Osteoblast (primary cell): ENCODE measurements at places on chromosomes 3 and 15. TPM values are rescaled to one million over a fixed set of nuclear protein-coding genes. Genes with fewer than 3 reads are reported as not detected.

DNA sequence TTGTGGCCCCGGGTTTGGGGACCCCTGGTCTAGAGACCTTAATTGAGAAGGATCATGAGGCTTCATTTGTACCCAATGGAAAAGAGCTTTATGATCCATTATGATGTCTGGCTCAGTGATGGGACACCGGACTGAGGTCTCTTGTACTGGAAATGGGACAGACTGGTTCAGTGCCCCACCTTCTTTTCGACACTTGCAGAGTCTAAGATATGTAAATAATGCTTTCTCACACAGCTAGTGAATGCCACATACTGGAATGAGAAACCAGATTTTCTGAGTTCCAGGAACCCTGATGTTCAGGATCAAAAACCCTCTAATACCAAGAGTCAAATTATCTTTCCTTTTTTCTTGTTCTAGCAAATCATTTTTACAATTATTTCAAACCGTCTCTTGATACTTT is 116.3 kb upstream of the ARPP21 start:
- DNase-seq, result no peak

GRCh38 chr3:19970327-19970726 is 23.4 kb downstream of the RAB5A start:
- DNase-seq, result no peak

GRCh38 chr15:41968701-41969100 is 3.7 kb downstream of the EHD4 start:
- no peak for DNase-seq

DNA sequence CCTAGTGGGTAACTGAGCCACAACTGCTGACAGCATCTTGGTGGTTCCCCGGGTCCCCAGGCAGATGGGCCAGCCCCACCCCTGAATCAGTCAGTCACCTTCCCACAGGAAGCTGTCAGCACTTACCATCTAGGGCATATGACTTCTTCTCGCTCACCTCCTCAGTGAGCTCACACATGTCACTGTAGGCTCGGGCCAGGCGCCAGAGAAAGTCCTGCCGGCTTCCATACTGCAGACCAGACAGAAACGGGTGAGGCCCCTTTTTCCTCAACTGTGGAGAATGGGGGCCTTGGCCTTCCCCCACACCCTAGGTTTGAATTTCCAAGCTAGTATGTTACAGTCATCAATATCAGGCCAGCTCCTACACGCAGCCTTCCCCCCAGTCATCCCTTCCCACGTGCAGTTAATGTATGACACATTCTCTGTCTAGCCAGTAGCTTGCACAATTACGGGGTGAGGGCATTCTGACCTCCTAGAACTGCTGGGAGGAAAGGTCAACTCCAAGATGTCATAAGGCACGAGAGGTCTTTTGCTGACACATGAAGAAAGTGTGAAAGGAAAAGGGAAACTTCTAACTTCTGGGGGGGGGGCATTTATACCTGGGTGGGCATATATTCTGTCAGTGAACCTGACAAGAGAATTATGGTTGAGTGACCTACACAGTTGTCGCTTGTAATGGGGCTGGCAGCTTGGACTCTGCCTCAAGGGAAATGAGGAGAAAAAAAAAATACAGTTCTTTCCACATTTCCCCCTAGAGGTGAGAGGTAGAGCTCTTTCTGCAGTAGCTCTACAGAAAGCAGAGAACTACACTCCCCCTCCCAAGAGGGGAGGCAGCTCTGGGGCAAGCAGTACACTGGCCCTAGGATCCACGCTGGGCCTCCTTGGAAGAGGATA is 10.9 kb downstream of the RMDN3 start:
- peak; percentile 85 for DNase-seq

The ARGFX gene
- not detected in 2 replicates for total RNA-seq

- no peak for DNase-seq
Observed at GRCh38 chr15:25879438-25879837, 16.3 kb upstream of the ATP10A start.

DNA sequence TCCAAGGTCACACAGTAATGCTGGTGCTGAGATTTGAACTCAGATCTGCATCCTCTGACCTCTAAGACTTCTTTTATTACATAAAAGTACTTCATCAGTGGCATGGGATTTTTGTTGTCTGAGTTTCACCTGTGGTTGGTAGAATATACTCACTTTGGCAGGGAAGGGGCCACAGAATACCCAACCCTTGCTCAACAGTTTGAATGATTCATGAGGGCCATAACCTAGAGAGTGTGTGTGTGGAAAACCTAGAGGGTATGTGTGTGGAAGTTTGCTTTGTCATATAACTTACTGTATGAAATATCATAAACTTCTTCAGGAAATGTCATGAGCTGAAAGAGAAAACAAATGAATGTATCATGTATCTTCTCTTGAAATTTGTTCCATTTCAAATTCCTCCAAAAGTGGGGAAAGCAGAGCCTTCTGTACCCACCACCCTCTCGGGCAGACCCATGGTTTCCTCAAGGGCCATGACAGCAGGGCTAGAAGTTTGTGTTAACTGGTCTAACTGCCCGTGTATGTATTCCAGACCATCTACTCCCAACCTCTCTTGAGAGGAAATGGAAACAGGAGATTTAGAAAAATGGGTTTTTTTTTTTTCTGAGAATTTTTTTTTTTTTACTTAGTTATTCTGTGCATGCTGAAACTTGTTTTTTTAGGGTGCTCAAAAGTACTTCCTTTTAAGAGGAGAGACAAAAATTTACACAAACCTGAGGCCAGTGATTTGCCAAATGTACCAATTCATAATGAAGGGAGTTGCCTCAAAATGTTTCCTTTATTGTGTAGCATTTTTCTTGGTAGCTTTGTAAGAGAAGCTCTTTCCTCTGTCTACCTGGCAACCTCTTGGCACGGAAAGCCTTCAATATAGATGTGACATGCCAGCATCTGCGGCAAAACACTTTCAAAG is 127.0 kb downstream of the TPRG1 start:
- peak; percentile 21 for DNase-seq

GRCh38 chr15:69978603-69979002 is 119.1 kb downstream of the TLE3 start:
- no peak for DNase-seq

- DNase-seq, result peak; percentile 71
Observed at GRCh38 chr3:58234516-58234931, 3.1 kb upstream of the ABHD6 start.

DNA sequence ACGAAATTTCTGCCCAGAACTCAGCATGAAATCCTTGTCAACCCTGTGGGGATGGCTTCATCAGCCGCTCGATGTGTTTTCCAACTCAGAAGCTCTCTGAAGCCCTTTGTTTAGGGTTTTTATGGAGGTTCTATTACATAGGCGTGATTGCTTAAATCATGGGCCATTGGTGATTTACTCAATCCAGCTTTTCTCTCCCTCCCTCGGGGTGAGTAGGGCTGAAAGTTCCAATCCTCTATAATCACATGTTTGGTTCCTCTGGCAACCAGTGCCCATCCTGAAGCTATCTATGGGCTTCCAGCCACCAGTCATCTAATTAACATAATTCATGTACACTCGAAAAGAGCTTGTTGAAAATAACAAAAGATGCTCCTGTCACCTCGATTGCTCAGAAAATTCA is 51.6 kb downstream of the GATM start:
- DNase-seq, result no peak

- DNase-seq, result no peak
Observed at GRCh38 chr15:33370623-33371020, 59.9 kb downstream of the RYR3 start.

GRCh38 chr3:126923423-126923822 is 59.5 kb upstream of the PLXNA1 start:
- no peak for DNase-seq

The U2SURP gene
- total RNA-seq, result 85.0 and 85.5 TPM in 2 replicates

The DNASE1L3 gene
- not detected in 2 replicates for total RNA-seq

The GRAMD1C gene
- total RNA-seq, result 1.2 and 2.2 TPM in 2 replicates

DNA sequence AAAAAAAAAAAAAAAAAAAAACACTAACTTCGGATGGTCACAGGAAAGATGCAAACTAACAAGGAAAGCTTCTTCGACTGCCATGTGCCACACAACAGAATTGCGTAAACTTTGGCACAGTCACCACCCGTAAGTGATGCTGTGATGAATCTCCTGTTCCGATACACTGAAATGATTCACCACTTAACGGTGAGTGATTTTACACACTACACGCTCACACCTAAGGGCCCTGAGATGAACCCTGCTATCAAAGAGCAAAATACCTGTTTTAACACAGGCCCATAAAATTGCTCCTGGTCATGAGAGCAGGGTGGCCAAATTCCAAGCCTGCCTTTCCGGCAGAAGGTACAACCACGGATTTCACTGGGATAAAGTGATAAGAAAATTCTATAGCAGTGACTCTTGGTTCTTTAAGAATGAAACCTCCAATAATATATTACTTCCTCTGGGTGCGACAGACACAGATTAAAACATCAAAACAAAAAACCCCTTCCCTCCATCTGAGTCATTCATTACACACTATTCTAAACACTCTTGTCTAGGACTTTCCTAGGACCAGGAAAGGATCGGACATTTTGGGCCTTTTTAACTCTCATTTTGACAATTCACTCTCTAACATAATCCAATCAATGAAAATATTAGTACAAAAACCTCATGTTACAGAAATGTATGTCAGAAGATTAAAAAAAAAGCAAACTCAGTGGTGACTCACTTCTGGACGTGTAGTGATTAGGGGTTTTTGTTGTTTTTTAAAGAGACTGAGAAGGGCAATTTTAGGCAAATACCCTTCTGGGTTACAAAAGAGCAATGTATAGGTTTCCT is 28.3 kb downstream of the LRIG1 start:
- no peak for DNase-seq

DNA sequence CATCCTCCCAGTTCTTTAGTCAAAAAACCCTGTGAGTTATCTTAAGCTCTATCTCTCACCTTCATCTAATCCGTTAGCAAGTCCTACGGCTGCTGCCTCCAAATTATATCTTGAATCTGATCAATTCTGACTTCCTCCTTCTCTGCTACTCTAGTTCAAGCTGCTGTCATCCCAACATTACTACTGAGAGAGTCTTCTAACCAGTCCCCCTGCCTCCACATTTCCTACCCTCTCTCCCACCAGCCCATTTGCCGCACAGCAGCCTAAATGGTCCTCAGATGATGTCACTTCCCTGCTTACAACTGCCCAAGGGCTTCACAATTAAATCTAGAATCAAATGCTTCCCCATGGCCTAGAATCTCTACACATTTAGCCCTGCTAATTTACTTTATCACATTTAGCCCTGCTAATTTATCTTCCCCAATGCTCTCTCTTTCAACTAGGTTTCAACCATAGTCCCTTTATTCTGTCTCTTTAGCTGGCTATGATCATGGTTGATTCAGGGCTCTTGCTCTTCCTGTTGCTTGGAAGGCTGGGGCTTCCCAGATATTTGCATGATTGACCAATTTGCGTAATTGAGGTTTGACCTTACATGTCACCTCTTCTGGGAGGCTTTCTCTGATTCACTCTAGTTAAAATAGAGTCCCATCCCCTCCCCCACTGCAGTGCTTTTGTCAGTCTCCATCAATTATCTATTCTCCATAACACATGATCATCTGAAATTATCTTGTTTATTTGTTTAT is 11.0 kb upstream of the ARL14 start:
- no peak for DNase-seq

- DNase-seq, result no peak
Observed at GRCh38 chr3:154151969-154152368, 30.8 kb downstream of the ARHGEF26 start.

The DNAH12 gene
- under 0.01 TPM in 2 replicates for total RNA-seq

DNA sequence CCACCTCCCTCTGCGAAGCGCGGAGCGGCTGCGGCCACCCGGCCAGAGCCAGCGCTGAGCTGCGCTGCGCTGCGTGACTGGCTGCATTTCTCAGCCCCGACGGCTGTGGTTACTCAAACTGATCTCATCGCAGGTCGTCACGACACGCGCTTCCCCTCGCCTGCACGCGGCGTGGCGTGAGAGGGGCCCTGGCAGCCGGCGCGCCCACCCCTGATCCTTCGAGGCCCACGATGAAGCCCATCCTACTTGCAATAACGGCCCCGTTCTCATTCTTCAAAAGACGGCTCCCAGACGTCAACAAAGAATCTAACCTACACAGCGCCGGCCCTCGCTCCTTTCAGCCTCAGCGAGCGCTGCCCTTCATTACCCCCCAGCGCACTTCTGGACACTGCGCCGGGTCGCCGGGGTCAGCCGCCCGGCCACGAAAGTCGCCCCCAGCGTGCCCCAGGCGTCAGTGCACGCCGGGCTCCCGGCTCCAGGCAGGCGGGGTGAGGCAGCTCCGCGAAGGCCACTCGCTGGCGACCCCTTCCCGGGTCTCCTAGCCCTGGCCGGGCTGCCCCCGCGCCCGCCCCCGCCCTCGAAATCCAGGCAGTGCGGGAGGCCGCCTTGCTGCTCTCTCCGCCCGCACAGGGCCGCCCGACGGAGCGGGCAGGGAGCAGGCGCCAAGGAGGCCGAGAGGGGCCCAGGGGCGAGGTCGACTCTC is 9.9 kb upstream of the LEKR1 start:
- peak; percentile 71 for DNase-seq

- DNase-seq, result no peak
Observed at GRCh38 chr3:111241960-111242359, 170.3 kb downstream of the NECTIN3 start.
